ENCODE measurements at places on chromosomes 2 and 18.

DNA sequence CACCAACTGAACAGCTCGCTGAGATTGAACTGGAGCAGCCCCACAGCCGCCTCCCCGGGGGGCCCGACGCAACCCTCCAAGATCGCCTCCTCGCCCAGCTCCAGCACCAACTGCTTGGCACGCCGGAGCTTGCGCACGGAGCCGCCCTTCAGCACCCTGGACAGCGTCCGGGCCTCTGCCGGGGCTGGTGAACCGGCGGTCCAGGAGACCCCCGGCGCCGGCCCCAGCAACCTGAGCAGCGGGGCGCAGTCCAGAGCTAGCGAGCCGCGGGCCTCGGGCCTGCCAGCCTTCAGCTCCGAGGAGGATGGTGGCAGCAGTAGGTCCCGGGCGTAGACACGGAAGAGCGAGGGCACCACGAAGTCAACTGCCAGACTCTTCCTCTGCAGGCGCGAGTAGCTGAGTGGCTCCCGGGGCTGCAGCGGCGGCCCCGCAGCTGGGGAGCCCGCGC, 1.2 kb downstream of the ALK start:
- DNase-seq: peak; percentile 90

DNA sequence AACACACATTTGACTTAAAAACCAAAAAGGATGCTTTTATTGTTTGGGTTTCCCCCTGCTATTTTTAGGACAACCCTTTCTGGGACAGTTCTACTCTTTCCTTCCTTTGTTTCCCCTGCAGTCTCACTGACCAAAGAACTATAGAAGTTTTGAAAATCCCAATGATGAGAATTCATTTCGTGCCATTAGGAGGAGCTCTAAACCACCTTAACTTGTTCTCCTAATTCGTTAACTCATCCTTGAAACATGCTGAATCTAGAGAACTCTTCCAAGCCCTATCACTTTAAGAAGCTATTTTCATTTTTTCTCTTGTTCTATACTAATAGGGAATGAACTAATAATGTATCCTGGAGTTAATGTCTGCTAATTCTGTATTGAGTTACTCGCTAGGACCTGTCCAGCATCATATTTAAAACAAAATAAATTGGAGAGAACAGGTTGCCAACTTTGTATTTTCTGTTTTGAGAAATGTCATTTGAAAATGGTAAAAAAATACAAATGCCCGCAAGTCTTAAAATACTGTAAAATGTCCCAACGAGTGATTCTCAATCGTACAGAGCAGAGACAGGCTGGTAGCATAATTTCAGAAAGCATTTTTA, 62.9 kb downstream of the AFTPH start:
- no peak for DNase-seq

GRCh38 chr2:62344472-62344871, 148.6 kb downstream of the B3GNT2 start:
- DNase-seq: no peak

- DNase-seq: no peak
Measured at GRCh38 chr2:224983712-224984554, 58.3 kb downstream of the DOCK10 start.

GRCh38 chr2:47208852-47209606, 53.9 kb upstream of the STPG4 start:
- no peak for DNase-seq

GRCh38 chr18:44342946-44343345, 337.7 kb upstream of the SETBP1 start:
- DNase-seq: no peak

DNA sequence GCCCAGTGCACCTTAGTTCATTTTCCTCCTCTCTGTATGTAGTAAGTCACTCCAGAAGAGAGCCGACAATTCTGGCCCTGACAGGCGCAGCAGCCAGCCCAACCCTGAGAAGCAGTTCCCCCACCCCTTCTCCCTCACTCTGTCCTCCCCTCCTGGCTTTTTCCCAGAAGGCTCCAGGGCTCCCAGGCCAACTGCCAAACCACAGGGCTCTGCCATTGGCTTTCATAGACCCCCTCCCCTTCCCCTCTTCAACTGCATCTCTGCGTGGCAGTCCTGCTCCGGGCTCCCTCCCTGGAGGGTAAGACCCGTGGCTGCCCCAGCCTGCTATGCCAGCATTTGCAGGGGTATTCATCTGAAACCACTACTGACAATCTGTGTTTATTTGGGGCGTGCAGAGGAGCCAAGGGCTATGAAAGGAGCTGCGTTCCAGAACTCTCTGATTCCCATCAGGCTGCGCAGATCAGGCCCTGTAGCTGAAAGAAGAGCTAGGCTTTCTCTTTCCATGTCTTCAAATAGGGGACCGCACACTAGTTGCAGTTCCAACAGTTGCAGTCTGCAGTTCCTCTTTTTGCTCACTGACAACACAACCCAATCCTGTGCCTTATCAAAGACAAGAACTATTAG, 388.6 kb upstream of the TNP1 start:
- no peak for DNase-seq

- peak; percentile 51 for DNase-seq
Measured at GRCh38 chr2:127220102-127220767, at the start of gene CYP27C1. Gene CYP27C1 (minus strand): TSS chr2:127220299. CDS start chr2:127220270, 29 bp downstream.

DNA sequence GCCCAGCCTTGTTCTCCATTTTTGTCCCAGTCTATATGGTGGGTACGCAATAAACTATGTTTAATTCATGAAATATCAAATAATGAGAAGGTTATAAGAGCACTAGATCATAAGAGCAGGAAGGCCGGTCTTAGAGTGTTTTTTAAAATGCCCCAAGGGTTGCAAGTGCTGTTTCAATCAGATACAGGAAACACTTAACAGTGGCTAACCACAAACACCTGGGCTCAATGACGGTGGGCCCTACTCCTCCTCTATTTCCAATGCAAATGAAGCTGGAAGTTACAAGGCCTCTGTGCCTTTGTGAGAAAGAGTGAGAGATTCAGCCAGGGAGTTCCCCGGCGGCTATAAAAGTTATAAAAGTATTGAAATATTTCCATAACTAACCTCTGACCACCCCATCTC, 18.9 kb upstream of the WDR33 start:
- no peak for DNase-seq

DNA sequence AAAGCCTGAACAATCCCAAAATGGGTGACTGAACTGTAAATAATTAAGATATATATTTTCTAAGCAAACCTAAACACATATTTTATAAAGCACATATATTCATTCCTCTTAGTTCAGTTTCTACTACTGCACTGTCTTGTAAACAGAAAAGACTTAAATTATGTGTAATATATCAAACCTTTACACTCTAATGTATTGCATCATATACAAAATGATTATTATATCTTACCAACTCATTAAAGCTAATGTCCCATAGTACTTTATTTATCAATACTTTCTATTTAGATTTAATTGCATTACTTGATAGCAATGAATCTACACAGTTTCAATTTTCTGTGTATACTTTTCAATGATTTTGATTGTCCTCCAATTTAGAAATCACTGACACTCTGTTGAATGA, 111.0 kb downstream of the TMEM247 start:
- no peak for DNase-seq

DNA sequence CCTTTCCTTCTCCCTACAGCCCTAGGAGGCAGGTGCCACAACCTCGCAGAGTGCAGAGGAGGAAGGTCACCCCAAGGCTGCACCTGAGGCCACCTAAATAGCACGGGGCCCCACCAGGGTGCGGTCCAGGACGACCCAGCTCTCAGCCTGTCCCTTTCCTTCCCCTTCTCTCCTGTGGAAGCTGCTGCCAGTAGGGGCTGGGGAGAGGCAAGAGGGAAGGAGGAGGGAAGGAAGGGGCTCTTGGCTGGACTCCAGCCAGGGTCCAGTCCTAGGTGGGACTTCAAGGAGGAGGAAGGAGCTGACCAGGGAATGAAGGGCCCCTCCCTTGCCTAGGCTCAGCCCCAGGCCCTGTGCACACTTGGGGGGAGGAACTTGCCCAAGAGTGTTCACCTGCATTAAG, 11.1 kb downstream of the CRACDL start:
- no peak for DNase-seq

- no peak for DNase-seq
Measured at GRCh38 chr2:207676827-207677354, 34.5 kb upstream of the CCNYL1 start.

GRCh38 chr2:133644846-133645245, 76.6 kb upstream of the NCKAP5 start:
- DNase-seq: no peak

GRCh38 chr2:237289139-237289538, 124.8 kb downstream of the COL6A3 start:
- no peak for DNase-seq

GRCh38 chr18:76428396-76429261, 66.4 kb downstream of the ZNF516 start:
- DNase-seq: no peak
